ENCODE measurements at places on chromosomes 7 and 10.

- DNase-seq: peak; percentile 78
Measured at GRCh38 chr10:5692461-5693358, 8.1 kb downstream of the TASOR2 start.

- no peak for DNase-seq
Measured at GRCh38 chr7:23055582-23056178, 41.8 kb upstream of the HYCC1 start.

DNA sequence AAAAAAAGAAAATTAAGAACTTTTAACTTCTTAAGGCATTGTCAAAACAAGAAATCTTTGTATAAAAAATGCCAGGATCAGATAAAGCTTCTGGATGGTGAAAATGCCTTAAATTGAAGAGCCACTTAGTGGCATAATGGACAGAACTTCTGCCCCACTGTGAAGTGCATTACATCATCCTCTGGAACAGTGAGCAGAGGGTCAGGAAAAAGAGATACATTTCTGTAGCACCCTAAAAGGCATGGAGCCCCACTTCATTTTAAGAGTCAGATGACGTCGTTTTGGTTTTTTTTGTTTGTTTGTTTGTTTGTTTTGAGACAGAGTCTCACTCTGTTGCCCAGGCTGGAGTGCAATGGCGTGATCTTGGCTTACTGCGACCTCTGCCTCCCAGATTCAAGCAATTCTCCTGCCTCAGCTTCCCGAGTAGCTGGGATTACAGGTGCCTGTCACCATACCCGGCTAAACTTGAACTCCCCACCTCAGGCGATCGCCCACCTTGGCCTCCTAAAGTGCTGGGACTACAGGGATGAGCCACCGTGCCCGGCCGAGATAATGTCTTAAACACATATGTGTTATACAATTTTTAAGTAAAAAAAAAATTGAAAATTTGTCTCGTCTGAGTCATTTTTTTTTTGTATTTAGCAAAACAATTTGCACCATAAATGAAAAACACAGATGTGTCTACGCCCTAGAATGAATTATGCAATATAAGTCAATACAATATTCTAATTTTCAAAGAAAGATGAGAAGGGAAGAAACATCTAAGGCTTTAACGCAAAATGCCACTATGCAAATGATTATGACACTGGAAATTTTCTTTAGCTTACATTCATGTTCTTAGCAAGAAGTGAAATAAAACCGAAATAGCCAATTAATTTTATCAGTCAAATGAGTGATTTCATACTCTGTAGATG is 29.2 kb downstream of the SLC13A1 start:
- DNase-seq: no peak

GRCh38 chr10:62183857-62184795 is 84.5 kb downstream of the RTKN2 start:
- no peak for DNase-seq

DNA sequence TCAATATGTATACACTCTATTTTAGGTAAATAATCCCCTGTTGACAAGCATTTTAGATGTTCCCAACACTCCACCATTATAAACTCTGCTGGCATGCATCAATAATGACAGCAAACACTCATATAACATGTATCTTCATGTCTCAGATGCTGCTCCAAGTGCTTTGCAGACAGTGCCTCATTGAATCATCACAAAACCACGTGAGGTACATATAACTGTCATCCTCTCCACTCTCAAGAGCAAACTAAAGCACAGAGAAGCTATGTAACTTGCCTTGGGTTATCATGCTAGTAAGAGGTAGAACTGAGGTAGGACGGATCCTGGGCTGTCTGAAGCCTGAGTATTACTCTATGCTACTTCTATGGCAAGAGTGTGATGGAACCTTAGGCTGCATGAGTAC is 72.5 kb upstream of the GSDME start:
- DNase-seq: no peak

GRCh38 chr10:49379596-49380410 is 16.1 kb downstream of the DRGX start:
- peak; percentile 39 for DNase-seq

GRCh38 chr10:19728376-19728775 is 87.9 kb upstream of the PLXDC2 start:
- DNase-seq: no peak

- DNase-seq: no peak
Measured at GRCh38 chr7:90207956-90208355, 3.6 kb upstream of the STEAP2 start.

DNA sequence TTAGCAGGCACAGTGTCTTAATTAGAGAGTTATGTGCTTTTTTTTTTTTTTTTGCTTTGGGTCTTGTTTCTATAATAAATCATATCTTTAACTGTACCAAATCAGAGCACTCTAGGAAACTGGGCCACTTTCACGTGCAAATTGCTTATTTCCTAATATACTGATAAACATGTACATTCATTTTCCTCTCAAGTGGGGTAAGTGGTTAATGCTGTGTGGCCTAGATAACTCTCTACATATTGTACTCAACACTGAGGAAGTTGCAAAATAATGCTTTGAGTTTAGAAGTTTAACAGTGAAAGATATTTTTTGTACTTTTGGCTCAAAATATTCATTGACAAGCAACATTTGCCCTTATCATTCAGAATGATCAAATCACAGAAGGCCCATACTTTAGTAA is 115.9 kb upstream of the IFRD1 start:
- no peak for DNase-seq
